MV-4-11 (cell line): ENCODE measurements at places on chromosomes 7 and 10.
A peak's percentile ranks its signal among the peaks of the same experiment; 100 is the strongest.

DNA sequence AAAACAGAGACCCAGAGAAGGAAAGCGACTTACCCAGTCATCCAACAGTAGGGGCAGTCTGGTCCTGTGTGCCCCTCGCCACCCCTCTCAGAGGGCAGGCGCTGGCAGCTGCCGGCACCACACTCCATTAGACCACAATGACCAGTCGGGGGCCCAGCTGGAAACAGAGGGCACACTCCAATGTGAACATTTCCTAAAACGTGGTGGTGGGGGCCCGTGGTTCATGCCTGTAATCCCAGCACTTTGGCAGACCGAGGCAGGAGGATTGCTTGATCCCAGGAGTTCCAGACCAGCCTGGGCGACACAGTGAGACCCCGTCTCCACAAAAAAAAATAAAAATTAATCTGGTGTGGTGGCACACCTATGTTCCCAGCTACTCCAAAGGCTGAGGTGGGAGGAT is 912 bp upstream of the OAT start:
- no peak for DNase-seq

- DNase-seq = no peak
These were observed 60.3 kb upstream of the LYZL1 start for GRCh38 chr10:29228562-29228961.

DNA sequence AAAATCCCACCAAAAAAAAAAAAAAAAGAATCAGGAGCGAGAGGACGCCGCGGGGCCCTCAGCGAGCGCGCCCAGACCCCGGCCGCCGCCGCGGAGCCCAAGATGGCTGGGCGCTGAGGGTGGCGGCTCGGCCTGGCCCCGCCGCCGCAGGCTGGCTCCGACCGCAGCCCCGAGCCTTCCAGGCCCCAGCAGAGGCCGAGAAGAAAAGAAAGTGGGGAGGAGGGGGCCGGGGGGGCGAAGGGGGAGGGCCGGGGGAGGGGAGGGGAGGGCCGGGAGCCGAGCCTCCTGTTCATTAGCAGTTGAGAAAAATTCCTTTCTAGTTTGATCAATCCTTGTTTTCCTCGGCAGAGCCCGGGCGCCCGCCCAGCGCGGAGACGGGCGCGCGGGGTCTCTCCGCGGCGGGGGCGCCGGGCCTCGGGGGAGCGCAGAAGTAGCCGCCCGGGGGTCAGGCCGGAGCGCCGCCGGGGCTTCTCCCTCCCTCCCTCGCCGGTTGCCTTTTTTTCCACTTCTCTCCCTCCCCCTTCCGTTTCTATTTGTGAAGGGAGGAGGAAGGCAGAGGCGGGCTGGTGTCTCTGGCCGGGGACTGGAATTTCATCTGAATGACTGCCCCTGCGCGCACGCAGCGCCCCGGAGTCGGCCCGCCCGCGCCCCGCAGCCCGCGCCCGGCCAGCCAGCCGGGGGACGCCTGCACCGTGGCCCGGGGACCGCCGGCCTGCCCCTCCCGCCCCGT is 778 bp upstream of the TRIM8 start:
- peak; percentile 58 for DNase-seq

DNA sequence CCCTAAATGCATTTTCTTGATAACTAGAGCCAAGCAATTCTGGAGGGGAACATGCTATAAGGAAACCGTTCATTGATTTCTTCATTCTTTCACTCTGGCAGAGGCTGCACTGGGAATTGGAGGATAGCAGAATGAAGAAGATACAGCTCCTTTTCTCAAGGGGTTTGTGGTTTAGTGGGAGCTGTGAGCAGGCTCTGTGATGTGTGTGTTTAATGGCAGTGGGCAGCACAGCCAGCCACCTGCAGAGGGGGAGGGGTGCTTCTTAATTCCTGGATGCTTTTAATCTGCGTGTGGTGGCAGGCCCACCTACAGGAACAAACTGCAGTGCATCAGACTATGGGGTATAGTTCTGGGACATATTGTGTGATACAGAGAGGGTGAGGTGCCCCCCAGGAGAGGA is 31.9 kb downstream of the RPS24 start:
- no peak for DNase-seq

- DNase-seq = no peak
These were observed 334.1 kb upstream of the C7orf33 start for GRCh38 chr7:148256433-148256832.

DNA sequence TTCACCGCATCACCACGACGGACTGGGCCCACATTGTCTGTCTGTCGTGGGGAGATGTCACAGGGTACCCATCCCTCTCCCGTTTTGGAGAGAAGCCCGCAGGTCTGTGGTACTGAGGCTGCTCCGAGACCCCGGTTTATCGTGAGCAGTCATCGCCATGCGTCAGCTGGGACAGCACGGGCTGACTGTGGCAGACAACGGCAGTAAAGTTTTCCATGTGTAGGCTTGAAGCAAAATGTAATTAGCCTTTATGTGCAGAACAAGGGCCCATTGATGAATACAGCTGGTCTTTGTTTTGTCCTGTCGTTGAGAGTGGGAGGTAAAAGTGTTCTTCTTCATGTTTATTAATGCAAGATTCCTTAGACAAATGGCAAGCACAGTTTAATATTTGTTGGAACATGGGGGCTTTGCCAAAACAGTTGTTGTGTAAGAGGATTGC is 167.4 kb upstream of the SH2B2 start:
- DNase-seq = no peak

DNA sequence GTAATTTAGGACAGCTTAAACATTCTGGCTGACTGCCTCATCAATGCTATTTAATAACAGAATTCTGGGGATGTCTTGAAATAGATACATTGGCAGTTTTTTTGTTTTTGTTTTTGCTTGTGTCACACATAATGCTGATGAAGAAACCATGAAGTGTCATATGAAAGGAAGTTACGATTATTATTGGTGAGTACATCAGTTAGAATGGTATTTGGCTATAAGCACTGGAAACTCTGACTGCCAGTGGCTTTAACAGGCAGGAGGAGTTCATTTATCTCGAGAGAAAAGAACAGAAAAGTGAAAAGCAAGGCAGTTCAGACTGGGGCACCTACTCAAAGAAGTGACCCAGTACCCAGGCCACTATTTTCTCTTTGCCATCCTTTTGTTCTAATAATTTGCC is 18.1 kb downstream of the LSM8 start:
- no peak for DNase-seq

DNA sequence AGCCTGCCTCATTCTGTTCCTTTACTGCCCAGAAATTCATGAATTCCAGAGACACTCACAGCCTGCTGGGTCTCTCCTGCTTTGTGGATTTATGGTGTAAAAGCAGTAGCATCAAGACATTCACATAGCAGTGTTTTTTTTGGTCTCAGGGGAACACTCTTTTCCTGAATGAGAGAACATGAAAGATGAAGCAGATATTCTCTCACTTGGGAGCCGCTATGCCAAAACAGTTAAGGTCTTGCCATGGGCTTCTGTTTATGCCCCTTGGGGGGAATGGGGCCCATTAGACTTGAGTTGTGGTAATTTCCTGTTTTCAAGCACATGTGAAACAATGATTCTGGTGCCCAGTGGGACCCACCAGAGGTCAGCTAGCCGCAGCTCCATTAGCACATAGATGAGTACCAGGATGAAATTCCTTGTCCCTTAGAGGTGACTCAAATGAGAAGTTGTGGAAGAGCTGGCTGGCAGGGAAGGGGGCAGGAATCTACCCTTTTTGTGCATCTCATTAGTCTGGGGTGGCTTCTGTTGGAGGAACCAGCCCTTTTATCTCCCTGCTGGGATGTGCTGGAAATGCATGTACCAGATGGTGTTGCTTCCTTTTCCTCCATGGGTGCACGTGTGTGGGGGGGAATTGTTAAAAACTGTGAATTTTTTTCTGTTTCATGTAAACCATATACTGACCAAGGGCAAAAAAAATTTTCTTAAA is 13.3 kb downstream of the BMPER start:
- no peak for DNase-seq

DNA sequence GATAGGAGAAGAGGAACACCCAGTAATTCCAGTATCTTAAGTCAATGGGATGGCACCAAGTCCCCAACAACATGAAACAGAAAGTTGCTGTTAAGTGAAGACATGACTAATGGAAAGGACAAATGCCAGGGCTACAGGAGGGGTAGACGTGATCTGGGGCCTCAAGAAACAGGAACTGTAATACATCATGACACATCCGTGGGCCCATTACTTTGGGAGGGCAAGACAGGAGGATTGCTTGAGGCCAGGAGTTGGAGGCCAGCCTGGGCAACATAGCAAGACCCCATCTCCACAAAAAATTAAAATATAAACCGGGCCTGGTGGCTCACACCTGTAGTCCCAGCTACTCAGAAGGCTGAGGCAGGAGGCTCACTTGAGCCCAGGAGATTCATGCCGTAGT is 408.6 kb upstream of the PRKCQ start:
- DNase-seq = peak; percentile 94

- DNase-seq = no peak
These were observed 132.8 kb downstream of the TCERG1L start for GRCh38 chr10:131178521-131179331.

- DNase-seq = peak; percentile 29
These were observed 52.3 kb downstream of the MKI67 start for GRCh38 chr10:128073890-128074289.

DNA sequence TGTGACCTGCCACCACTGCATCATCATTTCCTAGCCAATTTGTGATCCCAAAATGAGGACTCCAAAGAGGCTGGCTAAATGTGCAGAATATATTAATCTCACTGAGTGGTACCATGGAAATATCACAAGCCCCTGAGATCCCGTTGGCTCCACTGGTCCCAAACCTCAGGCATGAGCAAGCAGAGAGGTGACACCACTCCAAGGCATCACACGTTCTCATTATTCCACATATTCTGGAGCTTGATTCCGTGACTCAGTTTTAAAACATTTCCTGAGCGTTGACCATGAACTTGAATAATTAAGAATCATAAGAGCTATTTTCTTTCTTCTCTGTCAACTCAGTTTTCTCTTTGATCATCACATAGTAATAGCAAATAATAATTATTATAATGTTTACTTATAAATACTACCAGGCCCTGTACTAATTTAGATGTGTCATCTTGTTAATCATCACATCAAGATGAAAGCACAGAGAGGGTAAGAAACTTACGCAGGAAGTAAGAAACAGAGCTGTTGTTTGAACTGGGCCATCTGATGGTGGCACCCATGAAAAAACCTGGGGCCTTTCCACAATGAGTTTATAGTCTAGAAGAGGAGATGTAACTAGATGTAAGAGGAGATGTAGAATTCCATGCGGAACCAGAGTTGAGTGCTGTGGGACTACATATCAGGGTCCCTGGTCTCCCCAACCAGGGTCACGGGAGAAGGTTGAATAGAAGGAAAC is 3.5 kb downstream of the APBB1IP start:
- DNase-seq = no peak

- no peak for DNase-seq
These were observed 35.9 kb downstream of the LRRC4 start for GRCh38 chr7:127995156-127995880.

- no peak for DNase-seq
These were observed 338.8 kb upstream of the SEMA3D start for GRCh38 chr7:85525676-85526075.

- DNase-seq = peak; percentile 77
These were observed 125.7 kb downstream of the ARHGAP22 start for GRCh38 chr10:48478980-48479811.

GRCh38 chr7:64916-65341 is 127.4 kb upstream of the FAM20C start:
- no peak for DNase-seq

DNA sequence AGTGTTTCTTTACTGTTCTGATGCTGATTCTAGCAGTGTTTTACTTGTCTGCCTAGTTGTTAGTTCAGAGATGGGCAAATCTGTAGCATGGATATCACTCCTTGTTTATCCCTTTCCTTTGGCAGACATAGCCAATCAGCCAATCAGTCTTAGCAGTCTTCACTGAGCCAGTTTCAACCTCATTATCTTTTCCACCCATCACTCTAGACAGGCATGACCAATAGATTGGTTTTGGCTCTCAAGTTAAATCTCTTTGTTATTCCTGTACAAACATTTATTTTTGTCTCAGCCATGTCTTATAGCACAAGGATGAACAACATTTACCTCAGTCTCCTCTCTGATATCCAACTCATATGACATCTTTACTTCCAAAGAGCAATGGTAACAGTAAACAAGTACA is 109.5 kb downstream of the PRKG1 start:
- no peak for DNase-seq

- no peak for DNase-seq
These were observed 689 bp upstream of the GTPBP4 start for GRCh38 chr10:987620-987869.

- DNase-seq = no peak
These were observed 50.7 kb downstream of the ERCC6 start for GRCh38 chr10:49488056-49488717.

DNA sequence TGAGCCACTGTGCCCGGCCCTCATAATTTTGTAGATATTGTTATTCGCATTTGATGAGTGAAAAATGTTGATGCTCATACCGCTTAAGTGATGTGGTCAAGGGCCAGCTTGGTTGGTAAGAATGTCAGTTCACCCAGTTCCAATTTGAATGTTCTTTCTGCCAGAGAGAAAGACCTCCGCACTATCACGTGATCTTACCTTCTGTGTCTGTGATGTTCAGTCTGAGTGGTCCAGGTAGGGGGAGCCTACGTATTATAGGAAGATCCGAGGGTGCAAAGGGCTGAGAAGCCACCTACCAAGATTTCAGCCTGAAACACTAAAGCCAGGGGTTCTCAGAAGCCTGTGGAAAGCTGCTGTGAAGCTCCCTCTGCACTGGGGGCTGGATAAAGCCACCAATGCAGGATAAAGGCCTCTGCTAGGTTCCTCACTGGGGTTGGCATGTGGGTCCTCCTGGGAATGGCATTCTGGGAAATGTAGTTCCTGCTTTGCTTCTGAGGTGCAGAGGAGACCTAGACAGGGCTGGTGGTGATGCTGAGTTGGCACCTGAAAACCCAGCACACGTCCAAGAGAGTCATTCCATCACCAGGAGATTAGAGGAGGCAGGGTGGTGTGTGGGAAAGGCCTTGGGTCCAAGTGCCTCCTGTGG is 64.7 kb upstream of the AOAH start:
- DNase-seq = no peak

DNA sequence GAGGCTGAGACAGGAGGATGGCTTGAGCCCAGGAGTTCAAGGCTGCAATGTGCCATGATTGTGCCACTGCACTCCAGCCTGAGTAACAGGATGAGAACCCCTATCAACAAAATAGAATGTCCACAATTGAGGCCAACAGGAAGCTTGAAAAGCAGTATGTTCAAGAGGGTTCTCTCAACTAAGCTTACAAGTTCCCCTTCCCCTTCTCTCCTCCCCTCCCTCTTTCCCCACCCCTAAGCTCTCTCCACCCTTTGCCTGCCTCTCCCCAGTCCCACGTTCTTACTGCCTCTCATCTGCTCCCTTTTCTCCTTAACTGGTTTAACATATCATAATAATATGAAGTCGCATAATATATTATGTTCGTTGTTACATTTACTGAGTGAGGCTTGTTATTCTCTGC is 35.4 kb downstream of the KIAA1549 start:
- no peak for DNase-seq

GRCh38 chr10:31580646-31581045 is 261.6 kb downstream of the ZEB1 start:
- DNase-seq = no peak

GRCh38 chr10:5544216-5544805 is 19.6 kb downstream of the CALML3 start:
- DNase-seq = no peak

- DNase-seq = no peak
These were observed 22.9 kb downstream of the SCART1 start for GRCh38 chr10:133476641-133476990.

- no peak for DNase-seq
These were observed 2.2 kb upstream of the MMP21 start for GRCh38 chr10:125777806-125778205.
